T-helper 22 cell (primary cell): ENCODE measurements at places on chromosomes 1 and 21.

- no peak for DNase-seq
Measured at GRCh38 chr1:162323023-162323422, 53.6 kb downstream of the SPATA46 start.

GRCh38 chr1:207097871-207098324 lies 6.1 kb upstream of the C4BPA start:
- DNase-seq, result no peak

GRCh38 chr1:215617979-215618378 lies 50.9 kb downstream of the KCTD3 start:
- no peak for DNase-seq

DNA sequence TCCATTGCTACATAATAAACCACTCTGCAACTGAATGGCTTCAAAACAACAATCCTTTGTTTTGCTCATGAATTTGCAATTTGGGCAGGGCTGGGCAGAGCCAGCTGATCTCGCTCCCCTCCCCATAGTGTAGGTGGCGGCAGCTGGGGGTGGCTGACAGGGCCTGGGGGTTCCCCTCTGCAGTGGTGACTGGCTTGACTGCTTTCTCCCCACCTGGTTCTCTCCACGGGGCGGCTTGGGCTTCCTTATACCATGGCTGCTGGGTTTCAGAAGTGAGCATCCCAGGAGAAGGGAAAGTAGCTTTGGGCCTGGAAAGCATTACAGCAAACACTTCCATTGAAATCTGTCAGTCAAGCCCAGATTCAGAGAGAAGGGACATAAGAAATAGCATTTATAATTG lies 129.7 kb upstream of the ZBTB40 start:
- DNase-seq, result no peak
